ENCODE measurements at places on chromosomes 4 and X.

- no peak for DNase-seq
These were observed at the start of gene FGF13 for GRCh38 chrX:138711399-138712347. Gene FGF13 (minus strand): TSS chrX:138711717. CDS start chrX:138711003, 714 bp downstream.

GRCh38 chr4:186200516-186200915, 9.1 kb downstream of the CYP4V2 start:
- no peak for DNase-seq

DNA sequence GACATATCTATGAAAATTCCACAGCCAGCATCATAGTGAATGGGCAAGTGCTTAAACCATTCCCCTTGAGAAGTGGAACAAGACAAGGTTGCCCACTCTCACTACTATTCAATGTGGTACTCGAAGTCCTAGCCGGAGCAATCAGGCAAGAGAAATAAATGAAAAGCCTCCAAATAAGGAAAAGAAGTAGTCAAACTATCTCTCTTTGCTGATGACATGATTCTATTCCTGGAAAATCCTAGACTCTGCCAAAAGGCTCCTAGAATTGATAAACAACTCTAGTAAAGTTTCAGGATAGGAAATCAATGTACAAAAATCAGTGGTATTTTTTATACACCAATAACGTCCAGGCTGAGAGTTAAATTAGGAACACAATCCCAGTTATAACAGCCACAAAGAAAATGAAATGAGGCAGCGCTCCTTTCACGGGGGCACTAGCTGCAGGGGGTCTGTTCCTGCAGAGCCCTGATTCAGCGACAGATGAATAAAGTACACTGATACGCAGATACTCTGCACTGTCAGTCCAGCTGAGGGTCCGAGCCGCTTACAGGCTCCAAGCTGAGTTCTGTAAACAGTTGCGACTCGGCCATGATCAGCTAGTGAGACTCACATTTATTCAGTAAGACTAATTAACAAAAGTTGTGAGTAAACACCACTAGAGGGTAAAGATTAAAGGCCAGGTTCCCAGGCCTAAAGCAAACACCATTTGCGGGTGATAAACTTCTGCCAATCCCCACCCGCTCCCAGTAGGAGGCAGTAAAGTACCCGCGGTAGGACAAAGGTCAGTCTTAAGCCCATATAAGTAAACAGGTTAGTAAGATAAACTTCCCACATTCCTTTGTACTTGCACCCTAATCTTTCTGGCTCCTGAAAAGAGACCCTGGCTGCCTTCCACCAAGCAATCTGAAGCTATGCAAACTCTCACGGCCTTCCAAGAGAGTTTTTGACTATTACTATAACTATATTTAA, 290.6 kb upstream of the GRID2 start:
- DNase-seq: no peak

DNA sequence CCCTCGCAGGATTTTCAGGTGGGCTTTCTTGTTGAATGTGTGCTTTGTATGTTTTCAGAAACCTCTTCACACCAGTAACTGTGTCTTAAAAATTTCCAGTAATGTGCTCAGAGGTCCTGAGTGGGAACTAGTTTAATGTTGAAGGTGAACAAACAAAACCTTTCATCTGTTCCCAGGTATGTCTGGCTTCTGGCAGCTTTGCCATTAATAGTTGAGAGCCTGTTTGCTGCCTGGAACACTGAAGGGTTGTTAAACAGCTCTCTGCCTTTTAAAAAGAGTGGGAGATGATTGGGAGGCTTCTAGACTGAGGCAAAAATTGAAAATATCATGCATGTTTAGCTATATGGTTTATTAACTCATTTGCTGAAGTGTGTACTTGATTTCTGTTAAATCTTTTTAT, 161.2 kb upstream of the AGTR2 start:
- no peak for DNase-seq

- DNase-seq: peak; percentile 16
These were observed 95.9 kb upstream of the PTPN13 start for GRCh38 chr4:86497980-86498862.

GRCh38 chr4:153643406-153644383, 40.4 kb upstream of the TLR2 start:
- DNase-seq: peak; percentile 39

GRCh38 chr4:123667496-123667895, 270.9 kb downstream of the SPRY1 start:
- no peak for DNase-seq

GRCh38 chr4:92634882-92635281, 331.1 kb downstream of the GRID2 start:
- no peak for DNase-seq

DNA sequence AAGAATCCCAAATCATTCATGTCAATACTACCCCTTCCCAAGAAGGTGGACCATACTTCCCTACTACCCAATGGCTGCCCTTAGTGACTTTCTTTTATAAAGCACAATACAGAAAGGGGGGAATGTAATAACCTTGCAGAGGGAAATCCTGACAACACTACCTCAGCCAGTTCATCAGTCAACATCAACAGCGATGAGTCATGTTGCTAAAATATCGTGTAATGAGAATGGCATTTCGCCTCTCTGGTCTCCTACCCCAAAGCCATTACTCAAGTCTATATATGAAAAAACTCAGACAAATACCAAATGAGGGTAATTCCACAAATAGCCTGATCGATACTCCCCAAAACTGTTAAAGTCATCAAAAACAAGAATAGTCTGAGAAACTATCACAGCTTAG, 3.3 kb upstream of the MAGEA8 start:
- DNase-seq: no peak

GRCh38 chrX:139930916-139931645, 1.8 kb downstream of the ATP11C start:
- no peak for DNase-seq

GRCh38 chr4:43990551-43990950, 458.1 kb downstream of the KCTD8 start:
- DNase-seq: no peak

GRCh38 chr4:54281054-54281766, 52.1 kb downstream of the PDGFRA start:
- DNase-seq: no peak

- DNase-seq: no peak
These were observed 35.3 kb downstream of the AREG start for GRCh38 chr4:74480267-74480666.

- no peak for DNase-seq
These were observed 110.1 kb downstream of the FBXO8 start for GRCh38 chr4:174173360-174173759.

DNA sequence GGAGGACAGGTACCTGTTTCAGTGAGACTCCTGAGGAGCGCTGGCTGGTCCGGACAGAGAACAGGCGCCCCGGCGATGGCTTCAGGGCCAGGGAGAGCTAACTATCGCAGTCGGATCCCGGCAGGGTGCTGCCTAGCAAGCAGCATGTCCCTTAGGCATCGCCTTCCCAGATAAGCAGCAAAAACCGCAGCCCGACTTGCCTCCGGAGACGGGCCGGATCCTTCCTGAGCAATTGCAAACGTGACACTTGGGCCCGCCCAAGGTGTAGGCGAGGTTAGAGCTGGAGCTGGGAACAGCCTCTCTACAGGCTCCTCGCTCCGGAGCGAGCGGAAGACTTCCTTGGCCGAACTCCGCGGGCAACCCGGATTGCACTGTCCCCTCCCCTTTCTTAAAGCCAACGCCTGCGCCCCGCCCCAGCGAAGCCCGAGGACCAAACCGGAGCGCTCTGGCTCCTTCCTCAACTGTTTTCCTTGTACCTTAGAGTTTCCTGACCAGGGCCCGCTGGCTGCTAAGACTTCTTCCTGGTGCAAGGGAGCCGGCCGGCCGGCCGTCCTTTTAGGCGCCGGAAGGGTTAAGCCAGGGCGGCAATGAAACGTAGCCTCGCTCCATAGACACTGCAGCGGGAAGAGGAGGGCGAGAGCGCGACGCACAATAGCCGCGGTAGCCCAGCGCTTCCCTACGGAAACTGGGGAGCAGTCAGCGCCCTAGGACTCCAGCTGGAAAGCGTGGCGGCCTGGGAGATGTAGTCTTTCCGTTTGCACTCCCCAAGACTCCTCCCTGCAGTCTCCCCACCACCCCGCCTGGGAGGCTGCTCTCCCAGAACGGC, at the start of gene OPHN1:
Gene OPHN1, minus strand, starts transcription at position 341 of the 826 bp plus-strand sequence. CDS start 475 bp downstream, outside the sequence.
- no peak for DNase-seq

DNA sequence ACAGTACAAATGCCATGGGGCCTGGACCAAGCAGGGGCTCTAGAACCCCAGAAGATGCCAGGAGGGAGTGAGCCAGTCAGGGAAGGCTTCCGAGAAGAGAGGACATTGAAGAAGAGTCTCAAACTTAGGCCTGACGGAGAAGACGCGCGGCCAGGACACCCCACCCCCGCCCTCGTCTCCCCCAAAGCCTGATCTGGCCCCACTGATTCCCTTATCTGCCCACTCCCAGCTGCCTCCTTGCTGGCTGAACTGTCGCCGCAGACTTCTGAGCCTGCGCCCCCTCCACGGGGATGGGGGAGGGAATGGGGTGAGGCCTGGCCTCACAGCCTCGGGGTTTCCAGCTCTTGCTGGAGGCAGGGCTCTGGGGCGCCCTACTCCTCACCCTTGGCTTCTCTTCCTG, 3.6 kb upstream of the GATA1 start:
- DNase-seq: no peak

DNA sequence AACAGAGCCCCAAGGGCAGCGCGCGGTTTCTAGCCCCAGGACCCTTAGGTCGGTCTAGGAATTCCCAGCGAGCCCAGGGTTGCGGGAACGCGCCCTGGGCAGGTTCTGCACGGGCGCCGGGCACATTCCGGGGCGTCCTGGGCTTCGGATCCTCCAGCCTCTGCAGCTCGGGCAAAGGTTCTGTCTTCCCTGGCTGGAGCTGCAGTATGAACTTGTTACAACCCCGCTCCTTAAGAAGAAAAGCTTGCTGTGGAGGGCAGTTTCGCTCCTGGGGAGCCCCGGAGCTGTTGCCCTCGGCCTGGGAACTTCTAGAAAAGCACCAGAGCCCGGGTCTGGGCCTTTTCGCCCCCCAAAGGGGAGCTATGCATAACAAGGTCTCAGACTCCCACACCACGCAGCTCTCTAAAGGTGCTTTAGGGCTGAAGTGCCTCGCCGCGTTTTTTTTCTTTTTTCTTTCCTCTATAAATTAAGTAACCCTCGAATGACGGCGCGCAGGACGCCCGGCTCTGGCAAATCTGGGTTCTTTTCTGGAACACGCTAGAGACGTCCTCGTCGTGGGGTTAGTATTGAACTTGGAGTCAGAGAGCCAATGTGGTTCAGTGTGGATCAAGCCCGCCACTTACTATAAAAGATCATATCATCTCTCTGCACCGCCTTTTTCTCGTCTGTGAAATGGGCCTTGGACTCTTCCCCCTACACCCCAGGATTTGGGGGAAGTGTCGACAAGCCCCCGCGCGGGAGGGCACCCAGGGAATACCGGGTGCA, 5.7 kb downstream of the MSX1 start:
- no peak for DNase-seq

- DNase-seq: no peak
These were observed 18.7 kb upstream of the GALNTL6 start for GRCh38 chr4:171794528-171794927.

DNA sequence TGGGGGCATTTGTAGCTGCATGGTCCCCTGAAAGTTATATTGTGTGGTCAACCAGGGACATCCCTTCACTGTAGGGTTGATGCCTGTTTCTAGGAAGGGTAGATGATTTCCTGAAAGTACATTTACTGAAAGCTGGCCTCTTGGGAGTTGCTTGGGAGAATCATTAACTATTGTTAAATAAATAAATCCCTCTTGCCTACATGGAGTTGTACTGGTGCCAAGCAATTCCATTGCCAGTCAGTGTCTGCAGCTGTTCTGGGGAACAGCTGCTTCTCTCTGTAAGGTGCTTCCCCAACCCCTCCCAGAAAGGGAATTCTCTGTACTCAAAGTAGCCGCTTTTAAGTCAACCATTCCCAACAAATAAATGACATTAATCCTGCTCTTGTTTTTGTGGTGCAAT, 51.1 kb downstream of the C4orf51 start:
- no peak for DNase-seq

- peak; percentile 42 for DNase-seq
These were observed at the start of gene GAB3 for GRCh38 chrX:154750301-154751202. Gene GAB3 (minus strand): TSS chrX:154751077. CDS start chrX:154751025, 52 bp downstream.

DNA sequence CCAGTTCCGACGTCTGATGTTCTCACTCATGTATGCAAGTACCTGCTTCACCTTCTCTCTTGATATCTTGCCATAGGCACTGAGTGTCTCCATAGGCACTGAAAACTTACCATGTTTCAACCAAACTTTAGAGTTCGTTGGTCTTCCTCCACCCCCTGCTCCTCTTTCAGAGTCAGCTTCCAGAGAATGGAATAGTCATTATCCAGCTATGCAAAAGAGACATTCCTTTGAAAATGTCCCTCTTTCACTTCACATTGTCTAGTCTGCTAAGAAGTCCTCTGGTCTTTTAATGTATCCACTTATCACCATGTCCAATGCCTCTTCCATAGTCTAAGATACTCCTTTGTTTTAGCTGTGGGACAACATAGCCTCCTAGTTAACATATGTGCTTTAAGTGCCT, 566.0 kb upstream of the TENM3 start:
- no peak for DNase-seq

DNA sequence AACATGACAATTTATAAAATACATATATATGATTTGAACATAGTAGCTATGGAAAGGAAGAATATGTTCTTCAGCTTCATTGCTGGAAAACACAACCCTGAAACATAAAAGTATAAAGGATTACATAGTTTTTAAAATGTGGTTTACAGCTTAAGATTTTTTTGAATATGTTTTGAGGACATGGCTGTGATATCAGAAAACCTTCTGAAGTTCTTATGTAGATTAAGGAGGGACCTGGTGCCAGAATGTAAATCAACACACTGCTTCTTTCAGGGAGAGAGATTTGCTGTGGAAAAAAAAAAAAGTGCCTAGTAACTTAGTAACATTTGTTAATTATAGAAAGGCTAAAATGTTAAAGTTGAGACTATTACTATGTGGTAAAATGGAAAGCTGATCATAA, 1261.8 kb downstream of the ADGRL3 start:
- no peak for DNase-seq

- DNase-seq: no peak
These were observed 36.9 kb downstream of the RP2 start for GRCh38 chrX:46873746-46874145.

DNA sequence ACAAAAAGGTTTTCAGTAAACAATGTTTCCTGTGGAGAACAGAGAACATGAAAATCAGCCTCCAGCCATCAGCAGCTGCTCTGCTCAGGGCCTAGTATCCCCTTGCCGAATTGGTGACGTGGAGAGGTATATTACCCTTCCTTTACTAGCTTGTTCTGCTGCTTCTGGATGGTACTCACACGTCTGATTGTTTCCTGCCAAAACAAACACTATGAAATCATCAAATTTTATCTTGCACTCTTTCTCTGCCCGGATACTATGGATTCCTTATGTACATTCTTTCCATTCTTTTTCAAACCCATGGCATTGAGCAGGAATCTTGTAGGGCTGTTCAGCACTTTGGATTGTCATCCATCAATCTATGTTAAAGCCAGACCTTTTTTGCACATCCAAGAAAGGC, 18.8 kb upstream of the METAP1 start:
- no peak for DNase-seq

GRCh38 chr4:74005528-74005927, 7.1 kb upstream of the CXCL5 start:
- DNase-seq: no peak

GRCh38 chrX:129825746-129826505, 17.8 kb downstream of the ZDHHC9 start:
- no peak for DNase-seq

- no peak for DNase-seq
These were observed 51.3 kb upstream of the EXOC1L start for GRCh38 chr4:55768291-55768690.

All from GM19239 (cell line).